Renal cortex interstitium (tissue), 15 donors: ENCODE measurements at places on chromosomes 7 and 10. TPM values are rescaled to one million over a fixed set of nuclear protein-coding genes. Genes with fewer than 3 reads are reported as not detected.

DNA sequence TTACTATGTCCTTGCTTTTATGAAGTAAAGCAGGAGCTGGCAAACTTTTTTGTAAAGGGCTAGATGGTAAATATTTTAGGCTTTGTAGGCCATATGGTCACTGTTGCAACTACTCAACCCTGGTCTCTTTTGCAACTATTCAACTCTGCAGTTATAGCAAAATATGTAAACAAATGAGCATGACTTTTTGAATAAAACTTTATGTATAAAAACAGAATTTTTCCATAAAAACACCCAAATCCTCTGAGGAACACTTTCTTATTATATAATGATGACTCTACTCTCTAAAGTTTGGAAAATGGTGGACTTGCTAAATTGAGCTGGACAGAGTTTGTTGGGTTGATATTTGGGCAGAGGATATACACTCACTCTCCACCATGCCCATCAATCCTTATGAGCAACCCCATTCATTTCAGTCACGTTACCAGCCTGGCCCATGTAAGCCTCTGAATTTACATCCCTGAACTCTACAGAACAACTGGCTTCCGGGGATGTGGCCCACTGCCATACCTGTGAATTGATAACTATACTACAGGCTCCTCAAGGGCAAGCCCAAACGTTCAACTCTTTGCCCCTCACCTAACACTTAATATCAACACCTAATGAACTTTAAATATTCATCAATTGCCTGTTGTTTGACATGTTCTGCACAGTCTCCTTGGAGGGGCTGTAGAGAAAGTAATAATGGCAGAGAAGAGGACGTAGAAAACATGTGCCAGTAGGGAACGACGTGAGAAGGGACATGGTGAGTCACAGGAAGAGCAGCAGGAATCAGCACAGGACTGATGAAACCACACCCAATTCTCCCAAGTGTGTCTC is 37.6 kb downstream of the SGMS1 start:
- DNase-seq, result no peak

Gene CHST12
- 7.7 TPM for polyA plus RNA-seq

Gene THNSL1
- 14.1 TPM for polyA plus RNA-seq

Gene NPY
- 0.47 TPM for polyA plus RNA-seq

- DNase-seq, result no peak
These were observed at the start of gene PRKAR1B for GRCh38 chr7:727104-727805. PRKAR1B (minus strand) TSS chr7:727281; CDS start chr7:711505, 15,776 bp downstream.

Gene DOCK4
- 20.5 TPM for polyA plus RNA-seq

DNA sequence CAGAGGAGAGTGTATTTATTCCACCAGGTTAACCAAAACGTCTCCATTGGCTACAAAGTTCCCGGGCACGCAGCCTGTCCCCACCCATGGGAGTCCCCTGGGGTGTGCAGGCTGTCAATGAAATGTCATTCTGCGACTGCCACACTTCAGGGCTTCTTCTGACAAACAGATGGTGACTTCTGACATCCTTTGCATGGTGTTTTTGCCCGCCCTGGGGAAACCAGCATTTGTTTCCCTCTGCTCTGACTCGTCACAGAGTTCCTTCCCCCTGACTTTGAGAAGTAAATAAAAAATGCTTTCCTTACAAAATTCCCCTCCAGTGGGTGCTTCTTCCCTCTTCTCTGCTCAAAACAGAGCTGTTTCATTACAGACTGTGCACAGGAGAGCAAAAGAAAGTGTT is 38.2 kb downstream of the TNS3 start:
- DNase-seq, result no peak

GRCh38 chr10:49034925-49035324 is 80.4 kb downstream of the VSTM4 start:
- no peak for DNase-seq

Gene ELN
- polyA plus RNA-seq, result 95.7 TPM

DNA sequence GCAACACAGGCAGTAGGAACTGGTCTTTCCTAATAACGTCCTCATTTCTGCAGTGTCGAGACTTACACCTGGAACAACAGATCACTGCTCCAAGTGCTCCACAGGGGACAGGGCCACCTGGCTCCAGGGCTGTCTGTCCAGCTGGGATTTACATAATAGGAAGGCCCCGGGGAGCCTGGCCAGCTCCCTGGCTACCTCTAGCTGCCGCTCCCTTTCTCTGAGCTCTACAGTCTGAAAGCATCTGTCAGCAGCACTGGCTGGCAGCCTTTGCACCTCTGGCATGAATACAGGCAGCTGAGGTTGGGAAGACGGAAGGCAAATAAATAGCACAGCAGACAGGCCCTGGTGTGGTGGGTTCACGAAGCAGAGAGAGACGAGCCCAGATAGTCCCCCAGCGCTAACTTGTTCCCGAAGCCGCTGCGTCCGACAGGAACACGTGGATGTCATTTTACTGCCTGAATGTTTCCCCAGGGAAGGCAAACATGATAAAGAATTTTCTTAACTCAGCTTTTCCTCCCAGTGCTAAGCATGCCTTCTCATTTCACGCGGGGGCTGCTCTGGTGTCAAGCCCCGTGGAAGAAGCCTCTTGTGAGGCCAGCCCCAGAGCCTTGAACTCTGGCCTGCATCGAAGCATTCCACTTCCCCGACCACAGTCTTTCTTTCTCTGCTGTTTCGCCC is 105.4 kb downstream of the ITIH5 start:
- DNase-seq, result no peak

DNA sequence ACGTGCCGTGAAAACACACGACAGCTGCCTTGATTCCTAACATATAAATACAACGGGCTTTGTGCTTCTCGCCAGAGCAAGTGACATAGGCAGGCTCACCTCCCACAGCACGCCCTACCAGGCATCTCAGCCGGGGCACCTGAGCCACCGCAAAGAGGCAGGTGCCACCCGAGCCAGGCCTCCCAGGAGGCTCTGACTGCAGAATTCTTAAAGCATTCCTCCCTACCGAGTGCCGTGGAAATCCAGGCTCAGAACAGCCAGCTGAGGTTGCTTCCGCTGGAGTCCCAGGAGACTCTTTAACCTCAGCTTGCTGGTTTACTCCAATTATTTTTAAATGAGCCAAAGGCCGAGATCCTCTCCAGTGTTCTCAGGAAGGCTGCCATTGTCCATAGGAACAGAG is 206.5 kb downstream of the USP6NL start:
- DNase-seq, result no peak

Gene VIPR2
- 2.3 TPM for polyA plus RNA-seq

Gene SPDYE5
- polyA plus RNA-seq, result 2.5 TPM

- no peak for DNase-seq
These were observed 278.3 kb downstream of the ELFN1 start for GRCh38 chr7:1948301-1948796.

Gene CD36
- 38.2 TPM for polyA plus RNA-seq

Gene C10orf90
- polyA plus RNA-seq, result 0.52 TPM

Gene TLL2
- 0.79 TPM for polyA plus RNA-seq

DNA sequence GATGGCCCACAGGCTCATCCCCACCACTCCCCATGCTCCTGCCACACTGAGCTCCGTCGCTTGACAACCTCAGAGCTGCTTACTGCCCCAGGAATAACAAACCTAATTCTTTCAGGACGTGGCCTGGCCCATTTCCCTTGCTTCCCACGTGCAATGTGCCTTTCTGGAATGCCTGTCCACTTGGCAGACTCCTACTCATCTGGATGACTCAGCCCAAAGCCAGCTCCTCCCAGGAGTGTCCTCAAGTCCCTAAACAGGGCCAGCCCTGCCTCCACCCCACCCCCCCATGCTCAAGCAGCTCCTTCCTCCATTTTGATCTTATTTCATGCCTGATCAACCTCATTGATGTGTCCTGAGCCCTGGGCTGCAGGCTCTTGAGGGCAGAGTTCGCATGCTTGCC is 164.9 kb upstream of the RNF32 start:
- no peak for DNase-seq

DNA sequence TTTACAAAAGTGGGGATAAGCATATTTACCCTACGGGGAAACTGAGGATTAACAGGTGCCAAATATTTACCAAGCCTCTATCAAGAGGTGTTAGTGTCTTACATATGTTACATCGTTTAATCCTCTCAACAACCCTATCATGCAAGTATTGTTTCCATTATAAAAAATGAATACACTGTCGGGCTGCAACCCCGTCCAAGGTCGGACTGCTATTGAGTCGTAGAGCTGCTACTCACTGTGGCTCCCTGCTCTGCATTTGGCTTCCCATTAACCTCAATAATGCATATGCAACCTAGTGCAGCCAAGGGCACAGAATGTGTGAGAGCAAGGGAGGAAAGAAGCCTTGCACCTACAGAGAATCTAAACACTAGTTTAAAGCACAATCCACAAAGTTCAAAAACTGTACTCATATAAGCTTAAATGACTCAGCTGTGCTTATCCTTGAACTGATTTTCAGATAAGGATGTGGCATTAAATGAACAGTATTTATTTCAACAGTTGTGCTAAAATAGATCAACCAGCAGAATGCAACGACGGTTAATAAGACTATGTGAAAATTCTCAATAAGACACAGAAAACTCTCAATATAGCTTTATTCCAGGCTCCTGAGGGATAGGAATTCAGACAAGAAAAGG is 49.9 kb downstream of the UBE2H start:
- no peak for DNase-seq

- DNase-seq, result no peak
These were observed 23.0 kb upstream of the KMT2E start for GRCh38 chr7:104990983-104991382.

- no peak for DNase-seq
These were observed 44.8 kb upstream of the FGL2 start for GRCh38 chr7:77244222-77244934.

GRCh38 chr10:71974489-71975021 is 10.4 kb downstream of the CHST3 start:
- DNase-seq, result no peak

Gene SEMA3C
- polyA plus RNA-seq, result 31.8 TPM

Gene WNT8B
- polyA plus RNA-seq, result 0.92 TPM

GRCh38 chr7:2613098-2613930 is 18.5 kb upstream of the TTYH3 start:
- no peak for DNase-seq

Gene KIAA1549
- 15.3 TPM for polyA plus RNA-seq

- DNase-seq, result no peak
These were observed 26.1 kb downstream of the PLAC9 start for GRCh38 chr10:80158598-80159127.

GRCh38 chr7:128135515-128136214 is 104.4 kb upstream of the LRRC4 start:
- no peak for DNase-seq

Gene ACSL5
- 4.3 TPM for polyA plus RNA-seq

- DNase-seq, result no peak
These were observed 130.0 kb downstream of the THSD7A start for GRCh38 chr7:11701829-11702560.

Gene ASIC3
- polyA plus RNA-seq, result 2.3 TPM

DNA sequence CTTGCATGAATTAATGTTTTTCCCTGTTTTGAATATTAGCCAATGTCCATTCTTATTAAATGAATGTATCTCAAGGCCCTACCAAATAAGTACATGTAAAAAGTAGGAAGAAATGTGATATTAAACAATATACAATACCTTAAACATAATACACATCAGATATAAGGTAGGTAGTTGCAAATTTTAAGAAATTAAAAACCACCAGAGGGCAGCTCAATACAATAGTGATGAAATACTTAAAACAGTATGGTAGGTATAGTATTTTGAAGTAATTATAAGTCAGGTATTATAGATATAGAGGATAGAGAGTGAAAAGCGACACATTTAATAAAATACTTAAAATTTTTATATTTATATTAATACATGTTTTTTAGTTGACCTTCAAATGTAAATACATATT is 43.6 kb upstream of the CDK14 start:
- DNase-seq, result no peak

Gene DNTT
- 0.22 TPM for polyA plus RNA-seq

- no peak for DNase-seq
These were observed 28.0 kb upstream of the PPIF start for GRCh38 chr10:79319115-79319771.

- no peak for DNase-seq
These were observed 25.3 kb downstream of the CROT start for GRCh38 chr7:87370660-87371180.

Gene DDC
- 75.1 TPM for polyA plus RNA-seq

GRCh38 chr10:110013630-110014293 is 6.0 kb downstream of the ADD3 start:
- no peak for DNase-seq

GRCh38 chr10:85111271-85111670 is 782.9 kb downstream of the CCSER2 start:
- no peak for DNase-seq

Gene ASB10
- polyA plus RNA-seq, result not detected

DNA sequence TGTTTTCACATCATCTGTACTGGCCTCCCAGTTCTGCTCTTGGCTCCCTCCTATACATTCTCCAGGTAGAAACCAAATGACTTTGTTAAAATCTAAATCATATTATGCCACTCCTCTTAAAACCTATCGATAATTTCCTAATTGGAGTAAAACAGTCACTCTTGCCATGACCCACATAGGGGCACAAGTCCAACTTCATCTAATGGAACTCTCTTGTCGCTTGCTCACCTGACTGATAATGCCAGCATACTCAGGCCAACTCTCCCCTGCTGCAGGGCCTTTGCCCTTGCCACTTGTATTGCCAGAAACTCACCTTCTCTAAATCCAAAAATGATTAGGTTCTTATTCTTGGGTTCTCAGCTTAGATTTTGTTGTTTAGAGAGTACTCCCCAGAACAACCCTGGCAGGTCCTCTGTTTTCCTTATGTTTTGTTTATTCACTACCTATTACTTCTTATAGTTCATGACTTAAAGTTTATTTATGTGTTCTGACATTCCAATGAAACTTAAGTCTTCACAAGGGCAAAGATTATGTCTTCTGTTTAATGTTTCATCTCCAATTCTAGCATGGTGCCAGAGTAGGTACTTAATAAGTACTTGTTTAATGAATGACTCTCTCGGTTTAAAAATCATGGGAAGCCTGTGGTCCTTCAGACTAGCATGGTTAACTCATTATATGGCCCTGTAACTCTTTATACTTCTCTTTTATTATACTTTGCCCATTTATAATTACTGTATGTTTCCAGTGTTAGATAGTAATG is 345.9 kb upstream of the SMIM30 start:
- DNase-seq, result no peak

Gene CSTF2T
- 37.5 TPM for polyA plus RNA-seq

Gene LEP
- 0.16 TPM for polyA plus RNA-seq

GRCh38 chr10:132938472-132939339 is 3.7 kb downstream of the CFAP46 start:
- no peak for DNase-seq

Gene SDHAF3
- 46.2 TPM for polyA plus RNA-seq

- DNase-seq, result no peak
These were observed 144.5 kb downstream of the RNF216 start for GRCh38 chr7:5636914-5637313.

GRCh38 chr10:78828647-78829539 is 239.9 kb upstream of the ZMIZ1 start:
- DNase-seq, result no peak

Gene AKR1C8
- 0.64 TPM for polyA plus RNA-seq

- DNase-seq, result no peak
These were observed 28.8 kb downstream of the XPNPEP1 start for GRCh38 chr10:109894516-109894915.

DNA sequence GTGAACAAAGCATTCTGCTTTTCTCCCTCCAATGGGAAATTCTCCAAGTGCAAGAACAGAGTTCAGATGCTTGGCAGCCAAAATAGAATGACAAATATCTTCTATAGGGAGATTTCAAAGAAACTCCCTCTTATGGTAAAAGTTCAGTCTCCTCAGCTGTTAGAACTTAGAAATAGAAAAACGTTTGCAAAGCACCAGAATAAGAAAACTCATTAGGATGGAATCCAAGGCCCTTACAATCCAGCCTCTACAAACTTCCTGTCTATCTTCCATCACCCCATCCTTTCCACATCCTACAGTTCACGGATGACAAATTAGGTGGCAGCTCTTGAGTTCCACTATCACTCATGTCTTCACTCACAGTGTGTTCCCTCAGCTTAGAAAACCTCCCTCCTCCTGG is 25.7 kb downstream of the FAM13C start:
- no peak for DNase-seq
